ENCODE measurements at places on chromosomes 1 and 21.

DNA sequence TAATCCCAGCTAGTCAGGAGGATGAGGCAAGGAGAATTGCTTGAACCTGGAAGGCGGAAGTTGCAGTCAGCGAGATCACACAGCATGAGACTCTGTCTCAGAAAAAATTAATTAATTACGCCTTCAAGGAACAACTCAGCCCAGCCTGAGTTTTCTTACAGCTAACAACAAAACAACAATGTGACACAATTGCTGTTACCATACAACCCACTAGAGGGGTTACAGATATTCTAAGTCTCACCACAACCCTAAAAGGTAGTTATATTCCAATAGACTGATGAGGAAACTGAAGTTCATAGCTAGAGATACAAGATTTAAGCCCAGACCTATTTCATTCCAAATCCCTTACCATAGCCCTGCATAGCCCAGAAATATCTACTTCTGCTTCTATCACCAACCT lies 2.9 kb upstream of the LRRC8C start:
- DNase-seq = no peak

DNA sequence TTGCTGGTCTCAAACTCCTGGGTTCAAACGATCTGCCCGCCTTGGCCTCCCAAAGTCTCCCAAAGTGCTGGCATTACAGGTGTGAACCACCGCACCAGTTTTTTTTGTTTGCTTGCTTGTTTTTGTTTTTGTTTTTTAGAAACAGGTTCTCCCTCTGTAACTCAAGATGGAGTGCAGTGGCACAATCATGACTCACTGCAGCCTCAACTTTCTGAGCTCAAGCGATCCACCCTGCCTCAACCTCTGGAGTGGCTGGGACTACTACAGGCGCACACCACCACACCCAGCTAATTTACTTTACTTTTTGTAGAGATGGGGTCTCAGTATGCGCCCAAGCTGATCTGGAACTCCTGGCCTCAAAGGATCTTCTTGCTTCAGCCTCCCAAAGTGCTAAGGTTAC lies 47.3 kb upstream of the USP1 start:
- DNase-seq = no peak

GRCh38 chr1:243320224-243320623 lies 64.4 kb downstream of the SDCCAG8 start:
- no peak for DNase-seq

- no peak for DNase-seq
These were observed 5.9 kb downstream of the LHX9 start for GRCh38 chr1:197923038-197923437.

DNA sequence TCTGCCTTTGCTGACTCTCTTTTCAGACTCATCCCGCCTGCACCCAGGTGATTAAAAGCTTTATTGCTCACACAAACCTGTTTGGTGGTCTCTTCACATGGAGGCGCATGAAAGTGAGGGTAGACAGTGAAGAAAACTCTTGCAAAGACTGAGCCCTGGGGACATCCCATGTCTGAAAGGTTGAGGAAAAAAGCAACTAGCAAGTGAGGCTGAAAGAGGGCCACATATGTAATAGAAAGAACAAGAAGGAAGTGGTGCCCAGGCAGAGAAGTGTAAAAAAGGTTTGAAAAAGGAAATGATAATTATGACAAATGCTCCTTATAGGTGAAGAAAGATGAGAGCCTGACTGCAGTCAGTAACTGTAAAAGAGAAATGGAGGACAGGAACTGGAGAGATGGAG lies 115.9 kb upstream of the NEK7 start:
- no peak for DNase-seq

- DNase-seq = no peak
These were observed 598.9 kb upstream of the CHRM3 start for GRCh38 chr1:238787471-238787870.

DNA sequence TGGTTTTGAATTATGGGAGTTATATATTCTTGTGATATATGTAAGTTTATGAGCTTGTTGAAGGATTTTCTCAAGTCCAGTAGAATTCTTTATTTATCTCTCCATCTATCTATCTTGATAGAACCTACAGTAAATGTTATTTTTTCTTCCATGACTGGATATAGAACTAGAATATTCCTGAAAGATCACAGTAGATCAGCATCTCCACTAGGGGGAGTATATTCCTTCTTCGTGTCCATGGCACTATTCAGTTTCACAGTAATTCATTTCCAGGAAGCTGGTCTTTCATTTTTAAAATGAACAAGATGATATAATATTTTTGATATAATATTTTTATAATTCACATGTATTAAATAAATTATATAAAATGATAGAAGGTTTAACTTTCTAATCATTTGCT lies 18.8 kb downstream of the TMPRSS15 start:
- no peak for DNase-seq

DNA sequence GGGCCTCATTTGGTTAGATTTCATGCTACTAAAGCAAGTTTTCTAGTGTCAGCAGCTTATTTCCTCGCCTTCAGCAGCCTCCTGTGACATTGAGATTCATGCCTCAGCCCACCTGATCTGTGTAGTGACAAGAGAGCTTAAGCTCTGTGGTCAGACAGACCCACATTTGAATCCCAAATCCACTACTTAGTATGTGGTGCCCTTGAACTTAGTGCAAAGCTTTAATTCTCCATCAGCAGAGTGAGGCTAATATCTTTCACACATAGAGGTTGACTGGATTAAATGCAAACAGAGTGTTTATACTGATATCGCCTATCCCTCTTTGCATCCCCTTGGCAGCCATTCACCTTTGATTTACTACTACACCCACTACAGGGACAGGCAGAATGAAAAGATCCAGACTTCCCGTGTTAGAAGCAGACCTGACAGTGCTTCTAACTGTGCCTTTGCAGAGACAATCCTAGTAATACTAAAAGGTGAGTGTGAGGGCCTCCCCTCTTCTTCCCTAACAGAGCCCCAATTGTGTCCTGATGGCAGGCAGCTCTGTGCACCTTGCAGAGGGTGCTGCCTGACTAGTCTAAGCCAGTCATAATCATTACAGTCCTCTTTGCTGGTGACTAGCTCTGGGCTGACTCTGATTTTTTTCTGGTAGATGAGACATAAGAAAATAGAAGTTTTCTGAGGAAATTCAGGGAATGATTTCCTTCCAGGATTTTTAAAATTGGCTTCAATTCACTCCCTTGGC lies 264.0 kb downstream of the CTH start:
- DNase-seq = no peak

GRCh38 chr1:228938537-228938901 lies 203.2 kb downstream of the RHOU start:
- DNase-seq = no peak

DNA sequence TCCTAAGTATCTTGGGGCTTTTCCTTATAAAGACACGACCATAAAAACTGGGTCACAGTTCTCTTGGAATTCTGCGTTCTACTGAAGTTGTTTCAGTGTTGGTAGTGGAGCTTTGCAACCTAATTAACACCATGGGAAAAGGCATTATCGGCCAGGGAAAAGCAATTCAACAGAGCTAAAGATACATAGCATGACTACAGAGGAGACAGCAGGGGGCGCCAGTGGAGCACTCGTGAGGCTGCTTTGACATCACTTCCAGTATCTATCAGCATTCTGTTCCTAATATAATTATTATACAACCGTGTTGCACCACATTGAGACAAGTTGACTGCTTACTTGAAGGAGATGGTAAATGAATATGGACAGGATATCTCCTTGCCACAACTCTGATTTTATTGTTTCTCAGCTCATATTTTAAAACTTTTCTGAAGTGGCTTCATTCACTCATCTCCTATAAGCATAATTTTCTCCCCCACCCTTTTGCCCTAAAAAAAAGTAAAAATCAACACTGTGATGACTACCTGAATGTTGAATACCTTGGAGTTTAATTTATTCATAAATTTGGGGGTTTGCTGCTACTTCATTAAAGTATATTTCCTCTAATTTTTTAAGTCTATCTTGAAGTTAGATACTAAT lies 39.4 kb downstream of the ZP4 start:
- peak; percentile 17 for DNase-seq

DNA sequence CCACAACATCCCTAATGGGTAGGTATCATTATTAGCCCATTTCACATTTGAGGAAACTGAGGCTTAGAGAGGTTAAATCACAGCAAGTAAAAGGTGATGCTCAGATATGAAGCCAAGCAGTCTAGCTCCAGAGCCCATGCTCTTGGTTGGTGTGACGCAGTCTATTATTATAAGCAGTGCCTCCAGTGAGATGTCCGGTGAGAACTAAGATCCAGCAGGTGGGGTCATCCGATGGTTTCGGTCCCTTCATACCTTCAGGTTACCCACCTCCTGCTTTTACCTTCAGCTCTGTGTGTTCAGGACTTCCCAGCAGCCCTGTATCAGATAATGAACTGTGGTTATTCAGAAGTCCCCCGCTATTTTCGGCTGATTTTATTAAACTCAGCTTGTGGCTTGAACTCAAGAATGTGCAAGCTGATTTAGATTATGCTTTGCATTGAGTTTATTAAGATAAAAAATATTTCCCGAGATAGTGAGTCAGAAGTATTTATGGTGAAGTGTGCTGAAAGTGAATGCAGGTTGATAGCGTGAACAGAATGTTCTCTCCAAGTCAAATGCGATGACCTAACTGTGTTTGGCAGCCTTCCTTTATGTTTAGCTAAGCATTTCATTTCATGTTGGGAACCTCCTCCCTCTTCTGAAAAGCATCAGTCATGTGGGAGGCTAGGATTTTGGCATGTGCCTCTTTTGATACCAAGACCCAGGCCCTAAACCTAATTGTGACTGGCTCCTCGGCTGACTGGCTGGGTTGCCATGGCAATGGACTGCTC lies 160.9 kb upstream of the UBE2U start:
- DNase-seq = peak; percentile 74

DNA sequence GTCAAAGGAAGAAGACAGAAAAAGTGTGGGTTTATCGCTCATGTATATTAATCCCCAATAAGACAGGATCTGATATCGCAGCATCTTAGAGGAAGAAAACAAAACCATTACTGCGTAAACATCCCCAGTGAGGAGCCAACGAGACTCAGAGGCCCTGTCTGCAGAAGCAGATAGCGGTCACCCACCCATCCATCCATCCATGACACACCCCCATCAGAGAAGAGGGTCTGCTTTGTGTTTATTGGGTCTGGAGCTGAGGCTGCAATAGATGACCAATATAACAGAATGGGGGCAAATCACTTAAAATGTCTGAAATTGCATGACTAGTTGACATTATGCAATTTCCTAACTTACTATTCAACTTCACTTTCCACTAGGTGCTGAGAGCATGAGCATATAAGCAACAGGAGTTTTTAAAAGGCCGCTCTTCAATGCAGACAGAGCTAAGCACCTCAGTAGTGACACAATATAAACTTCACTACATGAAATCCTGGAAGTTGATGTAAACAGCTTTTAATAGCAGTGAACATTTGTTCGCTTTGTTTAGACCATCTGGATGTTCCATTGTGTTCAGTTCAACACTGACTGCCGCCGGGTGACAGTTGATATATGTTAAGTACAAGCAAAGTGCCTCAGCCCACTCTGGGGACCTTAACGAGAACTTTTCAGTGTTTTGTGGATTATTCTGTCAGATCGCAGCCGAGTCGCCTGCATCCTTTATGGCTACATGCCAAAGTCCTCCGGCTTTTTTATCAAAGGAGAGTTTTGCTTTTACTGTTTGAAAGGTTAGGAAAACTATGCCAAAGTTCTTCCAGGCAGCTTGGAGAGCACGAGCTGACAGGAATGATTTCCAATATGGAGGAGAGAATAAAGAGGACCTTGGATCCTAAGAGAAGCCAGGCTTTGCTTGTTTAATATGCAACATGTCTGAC lies 167.5 kb downstream of the ZNF281 start:
- DNase-seq = no peak

DNA sequence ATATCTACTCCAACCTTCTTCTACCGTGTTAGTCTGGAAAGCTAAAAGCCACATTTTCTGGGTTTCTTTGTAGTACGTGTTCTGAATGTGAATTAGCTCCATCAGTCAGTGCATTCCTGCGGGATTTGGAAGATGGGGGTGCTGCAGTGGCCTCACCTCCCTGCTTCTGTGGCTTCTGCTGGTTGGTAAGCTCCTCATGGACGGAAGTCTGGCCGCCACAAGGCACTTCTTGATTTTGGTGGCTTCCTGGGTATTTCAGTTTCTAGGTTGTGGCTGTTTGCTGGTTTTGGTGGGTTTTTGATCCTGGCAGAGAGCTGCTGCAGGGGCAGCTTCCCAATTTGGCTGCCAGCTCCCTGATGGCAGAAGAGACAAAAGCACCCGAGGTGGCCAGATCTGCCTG lies 20.9 kb upstream of the TACSTD2 start:
- no peak for DNase-seq

- no peak for DNase-seq
These were observed 2.6 kb downstream of the TMEM51 start for GRCh38 chr1:15155888-15156741.
